ENCODE measurements at places on chromosomes 7 and 10.

DNA sequence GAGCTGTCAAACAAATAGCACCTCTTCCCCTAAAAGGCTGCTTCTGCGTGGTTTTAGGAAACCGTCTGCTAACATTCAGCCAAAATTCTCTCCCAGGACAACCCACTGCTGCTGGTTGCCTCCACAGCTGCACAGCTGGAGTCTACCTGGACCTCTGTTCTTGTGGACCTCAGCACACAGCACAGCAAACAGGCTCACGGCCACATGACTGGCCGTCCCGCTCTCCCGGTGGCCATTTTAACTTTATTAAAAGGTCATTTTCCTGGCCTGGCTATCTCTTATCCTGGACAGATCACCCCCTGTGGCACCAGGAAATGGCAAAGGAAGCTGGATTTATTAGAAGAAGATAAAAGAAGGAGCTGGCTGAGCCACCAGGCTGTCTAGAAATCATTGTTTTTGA lies 27.6 kb downstream of the SORBS1 start:
- DNase-seq: no peak

GRCh38 chr7:45955286-45955685 lies 34.2 kb upstream of the IGFBP3 start:
- no peak for DNase-seq

GRCh38 chr10:33913194-33913593 lies 578.7 kb upstream of the NRP1 start:
- no peak for DNase-seq

DNA sequence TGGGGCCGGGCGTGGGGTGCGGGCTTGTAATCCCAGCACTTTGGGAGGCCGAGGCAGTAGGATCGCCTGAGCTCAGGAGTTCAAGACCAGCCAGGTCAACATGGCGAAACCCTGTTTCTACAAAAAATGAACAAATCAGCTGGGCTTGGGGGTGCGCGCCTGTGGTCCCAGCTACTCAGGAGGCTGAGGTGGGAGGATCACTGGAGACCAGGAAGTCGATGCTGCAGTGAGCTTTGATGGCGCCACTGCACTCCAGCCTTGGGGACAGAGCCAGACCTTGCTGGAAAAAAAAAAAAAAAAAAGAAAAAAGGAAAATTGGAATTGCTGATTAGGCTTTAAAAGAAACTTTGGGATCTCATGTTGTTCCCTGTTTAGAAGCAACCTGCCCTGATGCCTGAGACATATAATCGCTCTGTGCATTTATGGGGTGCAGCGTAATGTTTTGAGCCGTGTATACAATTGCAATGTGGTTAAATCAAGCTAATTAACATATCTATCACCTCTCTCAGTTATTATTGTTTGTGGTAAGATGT lies 851 bp downstream of the AKR1E2 start:
- DNase-seq: no peak

- peak; percentile 65 for DNase-seq
These were observed 22.1 kb upstream of the GLCCI1 start for GRCh38 chr7:7946486-7946885.

DNA sequence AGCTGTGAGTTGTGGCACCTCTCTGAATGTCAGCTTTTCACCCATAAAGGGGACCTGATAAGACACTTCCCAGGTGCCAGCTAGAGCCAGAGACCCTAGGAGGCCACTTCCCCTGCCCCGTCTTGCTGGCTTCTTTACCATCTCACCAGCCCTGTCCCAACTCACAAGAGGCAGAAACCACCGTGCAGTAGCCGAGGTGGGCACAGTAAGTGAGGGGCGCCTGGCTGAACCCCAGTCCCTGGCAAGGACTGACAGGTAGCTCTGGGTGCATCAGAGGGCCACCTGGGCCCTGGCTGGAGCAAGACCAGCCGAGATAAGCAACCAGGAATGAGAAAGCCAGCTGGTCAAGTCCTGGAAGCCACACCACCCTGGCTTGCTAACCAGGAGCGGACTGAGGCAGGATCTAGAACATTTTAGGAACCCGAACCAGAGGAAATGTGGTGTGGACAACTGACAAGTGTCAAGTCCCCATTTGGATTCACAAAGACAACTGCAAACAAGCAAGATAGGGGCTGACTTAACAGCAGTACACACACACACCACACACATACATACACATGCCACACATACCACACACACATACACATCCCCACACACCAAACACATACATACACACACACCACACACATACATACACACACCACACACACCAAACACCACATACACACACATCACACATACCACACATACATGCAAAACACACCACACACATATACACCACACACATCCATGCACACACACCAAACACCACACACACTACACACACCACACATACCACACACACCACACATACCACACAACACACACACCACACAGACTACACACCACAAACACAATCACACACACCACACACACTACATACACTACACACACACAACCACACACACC lies 20.8 kb downstream of the OGDHL start:
- no peak for DNase-seq

GRCh38 chr7:96238474-96238873 lies 83.4 kb downstream of the SLC25A13 start:
- no peak for DNase-seq

- DNase-seq: peak; percentile 45
These were observed 50.2 kb downstream of the CXCL12 start for GRCh38 chr10:44334621-44335184.

- DNase-seq: no peak
These were observed 15.6 kb downstream of the SUFU start for GRCh38 chr10:102519246-102519825.
